Neural progenitor cell (in vitro differentiated cells): ENCODE measurements at places on chromosomes 5 and 9. TPM values are rescaled to one million over a fixed set of nuclear protein-coding genes. Genes with fewer than 3 reads are reported as not detected.
A peak's percentile ranks its signal among the peaks of the same experiment; 100 is the strongest.

DNA sequence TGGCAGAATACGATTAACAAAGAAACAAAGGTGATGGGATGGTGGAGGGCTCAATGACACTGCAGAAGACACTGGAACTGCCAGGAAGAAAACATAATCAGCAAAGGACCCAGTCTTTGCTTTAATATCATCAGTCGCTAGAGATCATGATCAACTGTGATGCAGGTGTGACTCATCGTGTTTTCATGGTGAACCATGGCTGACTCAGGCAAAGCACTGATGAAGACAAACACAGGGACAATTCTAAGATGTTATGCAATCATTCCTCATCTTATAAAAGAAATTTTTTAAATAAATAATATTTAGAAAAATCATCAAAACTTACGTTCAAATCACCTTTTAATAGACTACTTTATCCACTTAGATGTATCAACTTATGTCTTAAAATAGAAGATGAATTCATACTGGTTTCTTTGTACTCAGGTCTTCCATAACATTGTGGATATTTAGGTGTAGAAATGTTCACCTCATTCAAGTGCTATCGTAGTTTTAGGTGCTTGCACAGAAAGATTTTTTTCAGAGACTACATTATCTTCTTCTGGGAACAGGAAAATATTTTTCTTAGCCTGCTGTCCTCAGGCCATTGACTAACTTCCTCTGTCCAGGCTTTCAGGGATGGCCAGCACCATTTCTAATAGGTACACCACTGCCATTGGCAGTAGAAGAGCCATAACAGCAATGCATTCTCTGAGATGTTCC, 673.4 kb upstream of the MEF2C start:
- no peak overlapping the region for H3K4me3 ChIP-seq
- H3K4me1 ChIP-seq = no peaks in the 10 kb centered on the region
- H3K27ac ChIP-seq = no peak overlapping the region
- H3K27me3 ChIP-seq = no peaks in the 10 kb centered on the region

GRCh38 chr5:133840168-133840567, 128.3 kb downstream of the C5orf15 start:
- no peak for DNase-seq
- H3K4me3 ChIP-seq = no peak overlapping the region
- H3K27ac ChIP-seq = no peak overlapping the region
- no peaks in the 10 kb centered on the region for H3K36me3 ChIP-seq

- H3K36me3 ChIP-seq = no peaks in the 10 kb centered on the region
- H3K27me3 ChIP-seq = no peaks in the 10 kb centered on the region
- H3K4me3 ChIP-seq = no peak overlapping the region
- no peak for DNase-seq
- no peak overlapping the region for H3K27ac ChIP-seq
- no peaks in the 10 kb centered on the region for H3K4me1 ChIP-seq
These were observed 29.7 kb downstream of the DCAF12 start for GRCh38 chr9:34096751-34097150.

DNA sequence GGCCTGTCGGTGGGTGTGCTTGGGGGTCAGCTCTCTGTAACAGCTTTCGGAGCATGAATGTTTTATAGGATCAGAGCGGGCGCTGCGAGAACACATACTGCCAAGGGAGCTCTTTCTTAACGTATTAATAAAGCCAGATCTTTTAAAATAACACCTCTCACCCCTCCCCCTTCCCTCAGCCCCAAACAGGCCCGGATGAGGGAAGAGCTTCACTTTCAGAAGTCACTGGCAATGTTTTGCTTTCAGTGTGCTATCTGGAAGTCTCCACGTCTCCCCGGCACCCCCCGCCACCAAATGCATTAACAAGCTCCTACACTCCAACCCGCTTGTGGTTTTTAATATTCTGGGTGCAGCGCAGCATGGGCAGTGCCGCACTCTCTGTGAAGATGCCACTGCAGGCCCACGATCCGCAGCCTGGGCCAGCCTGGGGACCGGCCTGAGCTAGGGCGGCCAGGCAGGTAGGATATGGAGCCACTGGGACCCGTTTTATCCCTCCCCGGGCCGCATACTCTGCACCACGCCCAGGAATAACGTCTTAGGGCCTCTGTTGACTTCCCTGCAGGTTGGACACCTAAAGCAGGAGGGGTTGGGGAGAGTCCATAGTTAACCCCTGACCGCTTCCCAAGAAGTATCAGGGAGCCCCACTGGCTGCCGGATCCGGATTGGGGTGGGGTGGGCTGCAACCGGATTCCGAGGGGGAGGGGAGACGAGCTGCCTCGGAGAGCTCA, 12.6 kb downstream of the NR2F1 start:
- DNase-seq = peak; percentile 45
- H3K4me3 ChIP-seq = peak overlapping the region; percentile 36
- H3K4me1 ChIP-seq = peaks cover 60% of the 10 kb centered on the region
- H3K27ac ChIP-seq = no peak overlapping the region
- H3K27me3 ChIP-seq = peaks cover 100% of the 10 kb centered on the region
- no peaks in the 10 kb centered on the region for H3K36me3 ChIP-seq

DNA sequence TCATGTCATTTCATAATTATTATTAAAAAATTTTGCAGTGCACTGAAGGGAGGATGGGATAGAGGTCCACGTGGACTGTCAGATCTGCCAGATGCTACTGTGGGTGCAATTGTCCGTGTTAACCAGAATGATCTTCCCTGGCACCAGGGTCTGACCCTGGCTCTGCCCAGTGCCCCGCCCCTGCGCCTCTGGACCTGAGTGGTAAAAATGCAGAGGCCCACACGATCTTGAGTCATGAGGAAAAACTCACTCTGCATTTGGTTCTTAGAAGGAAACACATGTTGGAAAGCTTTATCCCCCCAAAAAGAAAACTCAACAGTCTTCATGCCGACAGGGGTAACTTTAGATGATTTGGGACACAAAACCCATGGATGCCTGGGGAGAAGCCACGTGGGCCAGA, 20.1 kb upstream of the BARX1 start:
- H3K36me3 ChIP-seq = no peaks in the 10 kb centered on the region
- no peak overlapping the region for H3K27ac ChIP-seq
- H3K4me3 ChIP-seq = no peak overlapping the region
- H3K4me1 ChIP-seq = no peaks in the 10 kb centered on the region

GRCh38 chr5:168291964-168292785, 730 bp downstream of the WWC1 start:
- DNase-seq = peak; percentile 68
- no peak overlapping the region for H3K27ac ChIP-seq
- H3K27me3 ChIP-seq = peaks cover 20% of the 10 kb centered on the region
- peaks cover 30% of the 10 kb centered on the region for H3K4me1 ChIP-seq
- no peaks in the 10 kb centered on the region for H3K36me3 ChIP-seq
- H3K4me3 ChIP-seq = peak overlapping the region; percentile 94

DNA sequence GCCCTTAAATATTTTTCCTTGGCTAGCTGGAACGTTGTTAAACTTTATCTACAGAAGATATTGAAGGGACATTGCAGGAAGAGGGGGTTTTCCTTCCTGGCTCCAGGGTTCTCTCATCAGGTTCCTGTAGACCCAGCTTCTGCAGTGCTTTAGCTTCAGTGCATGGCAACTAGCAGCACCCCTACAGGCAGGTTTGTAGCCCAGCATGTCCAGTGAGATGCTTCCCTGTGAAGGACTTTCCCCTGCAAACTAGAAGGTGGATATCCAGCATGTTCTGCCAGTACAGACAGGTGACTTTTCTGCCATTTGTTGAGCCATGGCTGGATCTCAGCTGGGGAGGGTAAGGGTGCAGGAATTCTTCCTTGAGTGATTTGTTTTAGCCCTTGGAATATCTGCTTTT, 10.4 kb downstream of the CCL28 start:
- H3K36me3 ChIP-seq = no peaks in the 10 kb centered on the region
- H3K27me3 ChIP-seq = peaks cover 8% of the 10 kb centered on the region
- no peaks in the 10 kb centered on the region for H3K4me1 ChIP-seq
- no peak overlapping the region for H3K4me3 ChIP-seq

DNA sequence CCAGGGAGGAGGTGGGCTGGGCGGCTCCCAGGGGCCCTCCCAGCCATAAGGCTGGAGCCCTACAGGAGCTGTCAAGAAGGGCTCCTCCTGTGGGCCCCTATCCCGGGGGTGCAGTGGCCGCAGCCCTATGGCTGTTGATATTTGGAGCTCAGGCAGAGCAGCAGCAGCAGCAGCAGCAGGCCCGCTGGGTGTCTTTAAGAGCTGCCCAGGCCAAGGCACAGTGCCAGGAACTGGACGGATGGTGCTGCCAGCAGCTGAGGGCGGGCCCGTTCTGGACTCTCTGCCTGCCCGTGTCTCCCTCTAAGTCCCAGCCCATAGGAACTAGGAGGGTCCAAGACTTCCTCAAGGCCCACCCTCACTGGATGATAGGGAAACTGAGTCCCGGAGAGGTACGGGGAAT, 3.6 kb downstream of the AK1 start:
- peaks cover 19% of the 10 kb centered on the region for H3K4me1 ChIP-seq
- no peaks in the 10 kb centered on the region for H3K36me3 ChIP-seq
- H3K27ac ChIP-seq = no peak overlapping the region
- H3K27me3 ChIP-seq = no peaks in the 10 kb centered on the region
- no peak for DNase-seq

GRCh38 chr9:137441289-137441934, at the start of gene ENTPD8:
Gene ENTPD8, minus strand, starts transcription at chr9:137441357. Its CDS starts 3,072 bp downstream, at chr9:137438285.
- peaks cover 30% of the 10 kb centered on the region for H3K27me3 ChIP-seq
- DNase-seq = peak; percentile 87
- H3K4me1 ChIP-seq = no peaks in the 10 kb centered on the region
- no peak within 1 kb of the TSS for H3K27ac ChIP-seq

GRCh38 chr5:66739021-66739420, 142.8 kb downstream of the MAST4 start:
- no peaks in the 10 kb centered on the region for H3K27me3 ChIP-seq
- no peak for DNase-seq
- no peaks in the 10 kb centered on the region for H3K4me1 ChIP-seq
- no peak overlapping the region for H3K27ac ChIP-seq
- no peak overlapping the region for H3K4me3 ChIP-seq

DNA sequence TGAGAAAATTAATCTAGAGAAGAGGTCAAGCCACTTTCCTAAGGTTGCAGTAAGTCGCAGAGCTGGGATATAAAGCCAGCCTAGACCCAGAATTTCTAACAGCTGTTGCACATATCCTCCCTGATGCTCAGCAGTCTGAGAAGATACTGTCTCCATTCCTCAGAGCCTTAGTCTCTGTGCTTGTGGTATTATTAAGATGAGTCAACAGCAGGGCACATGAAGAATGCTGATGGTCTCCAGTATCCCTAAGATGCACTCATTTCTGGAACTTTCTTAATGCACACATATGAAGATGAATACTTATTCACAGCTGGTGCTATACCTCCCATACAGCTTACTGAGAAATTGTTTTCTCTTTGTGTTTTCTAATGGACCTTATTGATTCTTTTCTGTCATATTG, 32.5 kb downstream of the SGCD start:
- H3K4me1 ChIP-seq = no peaks in the 10 kb centered on the region
- no peak for DNase-seq
- H3K27me3 ChIP-seq = no peaks in the 10 kb centered on the region
- no peaks in the 10 kb centered on the region for H3K36me3 ChIP-seq

GRCh38 chr9:13035822-13036221, 243.7 kb downstream of the MPDZ start:
- H3K27ac ChIP-seq = no peak overlapping the region
- DNase-seq = no peak
- no peaks in the 10 kb centered on the region for H3K36me3 ChIP-seq
- H3K4me1 ChIP-seq = no peaks in the 10 kb centered on the region
- H3K27me3 ChIP-seq = no peaks in the 10 kb centered on the region
- no peak overlapping the region for H3K4me3 ChIP-seq

- no peaks in the 10 kb centered on the region for H3K36me3 ChIP-seq
- no peak overlapping the region for H3K27ac ChIP-seq
- DNase-seq = no peak
- no peaks in the 10 kb centered on the region for H3K27me3 ChIP-seq
- peaks cover 32% of the 10 kb centered on the region for H3K4me1 ChIP-seq
These were observed 5.2 kb downstream of the SH3RF2 start for GRCh38 chr5:145941448-145942130.

DNA sequence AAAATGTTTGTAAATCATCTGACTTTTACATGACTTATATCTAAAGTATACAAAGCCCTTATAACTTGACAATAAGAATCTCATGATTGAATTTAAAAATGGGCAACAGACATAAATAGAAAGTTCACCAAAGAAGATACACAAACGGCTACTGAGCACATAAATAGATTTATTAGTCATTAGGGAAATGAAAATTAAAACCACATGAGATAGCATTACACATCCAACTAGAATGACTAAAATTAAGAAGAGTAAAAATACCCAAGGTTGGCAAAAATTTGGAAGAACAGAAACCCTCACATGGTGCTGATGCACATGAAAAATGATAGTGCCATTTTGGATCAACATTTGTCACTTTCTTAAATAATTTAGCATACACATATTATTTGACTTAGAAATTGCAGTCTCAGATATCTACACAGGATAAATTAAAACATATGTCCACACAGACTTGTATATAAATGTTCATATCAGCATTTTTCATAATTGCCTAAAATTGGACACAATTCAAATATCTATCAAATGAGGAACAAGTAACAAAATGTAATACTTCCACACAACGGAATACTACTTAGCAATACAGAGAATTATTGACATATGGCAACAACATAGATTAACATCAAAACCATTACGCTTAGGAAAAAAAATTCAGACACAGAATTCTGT, 359.1 kb upstream of the DAB2 start:
- no peak for DNase-seq
- peaks cover 5% of the 10 kb centered on the region for H3K4me1 ChIP-seq
- no peak overlapping the region for H3K4me3 ChIP-seq

GRCh38 chr5:95042037-95042436, 242.9 kb downstream of the MCTP1 start:
- H3K36me3 ChIP-seq = no peaks in the 10 kb centered on the region
- DNase-seq = no peak
- H3K27me3 ChIP-seq = no peaks in the 10 kb centered on the region
- H3K4me3 ChIP-seq = no peak overlapping the region

- no peak for DNase-seq
- H3K4me3 ChIP-seq = no peak overlapping the region
- no peak overlapping the region for H3K27ac ChIP-seq
- no peaks in the 10 kb centered on the region for H3K4me1 ChIP-seq
These were observed 87.9 kb upstream of the POU5F2 start for GRCh38 chr5:93829346-93829745.

- DNase-seq = no peak
- H3K4me1 ChIP-seq = peaks cover 6% of the 10 kb centered on the region
- H3K27me3 ChIP-seq = no peaks in the 10 kb centered on the region
- H3K27ac ChIP-seq = no peak overlapping the region
These were observed 17.9 kb upstream of the PAM start for GRCh38 chr5:102737161-102737560.

GRCh38 chr9:136241542-136241941, 4.1 kb downstream of the QSOX2 start:
- H3K27me3 ChIP-seq = peaks cover 5% of the 10 kb centered on the region
- DNase-seq = no peak
- no peak overlapping the region for H3K27ac ChIP-seq

The DRD1 gene
- total RNA-seq = 0.09 TPM in 1 of 2 replicates, not detected in the other

The NUP188 gene
- 66.7 and 80.0 TPM in 2 replicates for total RNA-seq

The STC2 gene
- total RNA-seq = 25.3 and 39.5 TPM in 2 replicates

The JAKMIP2 gene
- 8.2 TPM in 2 replicates for total RNA-seq

The NEUROG1 gene
- not detected in 2 replicates for total RNA-seq

The STXBP1 gene
- total RNA-seq = 12.0 and 23.1 TPM in 2 replicates

The DNM1 gene
- total RNA-seq = 30.1 and 52.7 TPM in 2 replicates

The HTR1A gene
- total RNA-seq = 0.22 TPM in 1 of 2 replicates, not detected in the other

The SOHLH1 gene
- total RNA-seq = not detected in 2 replicates

The SEC61B gene
- 83.7 and 99.2 TPM in 2 replicates for total RNA-seq

The GLRA1 gene
- total RNA-seq = not detected in 2 replicates

The RASGRF2 gene
- total RNA-seq = 0.15 and 0.40 TPM in 2 replicates

The ADAMTS13 gene
- total RNA-seq = 2.4 and 6.1 TPM in 2 replicates
